Activated CD4-positive, alpha-beta T cell treated with anti-CD3 and anti-CD28 coated beads for 4 hours (primary cell): ENCODE measurements at places on chromosomes 5 and 9.

DNA sequence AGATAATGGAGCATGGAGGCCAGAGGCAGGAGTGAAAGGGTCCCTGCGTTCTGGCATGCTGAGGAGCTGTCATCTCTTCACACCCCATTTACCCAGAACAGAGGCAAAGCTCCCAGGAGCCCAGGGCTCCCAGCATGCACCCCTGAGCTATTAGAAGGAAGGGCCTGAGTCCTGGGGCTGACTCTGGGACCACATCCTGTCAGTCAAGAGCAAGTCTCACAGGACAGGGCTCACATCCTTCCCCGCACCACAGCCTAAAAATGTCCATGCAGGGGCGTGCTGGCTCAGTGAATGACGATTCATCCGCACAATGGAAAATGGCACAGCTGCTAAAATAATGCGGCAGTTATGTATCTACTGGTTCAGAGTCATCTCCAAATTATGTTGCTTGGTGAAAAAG is 31.4 kb downstream of the CAMK2A start:
- no peak for DNase-seq

DNA sequence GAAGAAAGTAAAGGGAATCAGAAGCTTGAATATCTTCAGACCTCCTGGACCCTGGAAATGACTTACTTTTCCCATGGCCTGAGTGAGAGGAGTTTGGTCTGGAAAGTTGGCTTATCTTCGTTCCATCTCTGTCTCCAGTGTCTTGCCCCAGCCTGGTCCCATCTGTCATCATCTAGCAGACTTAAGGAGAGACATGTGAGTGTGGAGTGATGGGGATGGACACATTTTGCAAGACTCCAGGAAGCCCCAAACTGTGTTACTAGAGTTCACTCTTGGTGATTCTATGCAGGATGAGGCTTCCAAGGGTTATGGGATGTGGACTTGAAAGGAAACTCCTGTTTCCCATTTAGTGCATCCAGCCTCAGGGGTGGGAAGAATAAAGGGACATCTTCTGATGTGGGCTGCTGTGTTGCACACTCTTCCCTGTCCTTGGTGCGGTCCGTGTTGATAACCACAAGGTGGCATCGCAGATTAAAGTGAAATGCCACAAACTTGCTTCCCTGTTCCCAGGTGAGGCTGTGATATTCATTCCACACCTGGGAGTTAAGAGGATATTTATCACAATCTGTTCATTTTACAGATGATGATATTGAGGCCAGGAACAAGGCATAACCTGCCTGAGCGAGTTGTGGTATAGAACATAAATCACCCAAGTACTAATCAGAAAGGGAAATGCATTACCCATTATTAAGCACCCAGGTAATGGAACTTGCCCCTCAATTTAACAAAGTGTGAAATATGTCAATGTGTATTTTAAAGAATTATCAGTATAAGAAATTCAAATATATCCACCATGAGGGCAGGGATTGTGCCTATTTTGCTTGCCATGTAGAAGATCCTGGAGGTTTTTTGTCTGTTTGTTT is 269.9 kb upstream of the PAPPA start:
- no peak for DNase-seq

DNA sequence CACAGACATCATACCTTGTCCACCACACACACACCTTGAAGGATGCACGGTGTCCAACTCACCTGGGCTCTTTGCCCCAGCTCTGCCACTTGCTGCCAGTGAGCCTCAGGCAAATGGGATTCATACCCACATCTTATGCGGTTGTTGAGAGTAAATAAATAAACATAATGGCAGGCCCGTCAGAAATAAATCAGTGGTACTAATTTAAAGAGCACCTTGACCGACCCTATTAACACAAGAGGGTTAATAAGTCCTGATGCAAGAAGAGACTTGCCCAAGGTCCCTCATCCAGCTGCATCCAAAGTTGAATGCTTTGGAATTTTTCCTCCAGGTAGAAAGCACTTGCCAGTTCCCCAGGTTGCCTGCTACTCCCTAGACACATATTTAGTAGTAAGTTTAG is 11.6 kb upstream of the AKNA start:
- DNase-seq = no peak

GRCh38 chr5:179699616-179700237 is 960 bp downstream of the CANX start:
- DNase-seq = no peak

DNA sequence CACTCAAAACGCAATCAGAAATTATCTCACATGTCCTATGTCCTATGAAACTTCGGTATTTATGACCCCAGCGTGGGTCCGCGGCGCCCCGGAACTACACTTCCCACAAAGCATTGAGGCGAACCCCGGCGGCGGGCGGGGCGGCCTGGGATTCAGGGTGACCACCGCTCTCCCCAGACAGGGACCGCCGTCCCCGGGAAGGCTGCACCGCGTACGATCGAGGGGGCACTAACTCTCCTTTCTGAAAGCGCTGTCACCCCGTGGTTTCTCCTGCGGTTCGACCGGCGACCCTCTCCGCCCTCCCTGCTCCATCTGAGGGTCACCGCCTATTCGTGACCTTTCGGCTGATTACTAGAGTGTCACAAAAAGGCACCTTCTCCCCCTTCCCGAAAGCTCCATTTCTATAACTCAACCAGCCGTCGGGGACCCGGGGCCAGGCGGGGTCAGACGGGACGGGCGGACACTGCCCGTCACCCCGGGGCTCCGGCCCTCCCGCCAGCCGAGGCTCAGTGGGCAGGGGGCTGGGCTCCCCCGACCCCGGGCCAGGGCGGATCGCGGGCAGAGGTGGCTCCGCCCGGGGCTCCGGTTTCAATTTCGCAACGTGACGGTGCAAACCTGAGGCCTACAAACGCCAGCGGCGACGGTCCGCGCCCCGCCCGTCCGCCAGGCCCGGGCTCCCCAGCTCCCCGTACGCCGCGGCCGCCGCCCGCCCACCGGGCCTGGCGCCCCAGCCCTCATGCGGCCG is 1.3 kb downstream of the ECPAS start:
- DNase-seq = peak; percentile 54

GRCh38 chr5:133366438-133366837 is 245.9 kb downstream of the FSTL4 start:
- no peak for DNase-seq

- DNase-seq = no peak
These were observed 13.6 kb upstream of the MAPK9 start for GRCh38 chr5:180305481-180305880.

GRCh38 chr9:8071445-8071798 is 271.8 kb upstream of the DMAC1 start:
- DNase-seq = no peak
